ENCODE measurements at places on chromosomes 5 and 9. TPM values are rescaled to one million over a fixed set of nuclear protein-coding genes. Genes with fewer than 3 reads are reported as not detected.

TNIP1 gene
- 213 TPM for total RNA-seq

PFN3 gene
- total RNA-seq: not detected

HSD17B3 gene
- not detected for total RNA-seq

SNCAIP gene
- total RNA-seq: not detected

GRCh38 chr9:137678202-137678601 is 59.4 kb downstream of the EHMT1 start:
- DNase-seq: no peak

DNA sequence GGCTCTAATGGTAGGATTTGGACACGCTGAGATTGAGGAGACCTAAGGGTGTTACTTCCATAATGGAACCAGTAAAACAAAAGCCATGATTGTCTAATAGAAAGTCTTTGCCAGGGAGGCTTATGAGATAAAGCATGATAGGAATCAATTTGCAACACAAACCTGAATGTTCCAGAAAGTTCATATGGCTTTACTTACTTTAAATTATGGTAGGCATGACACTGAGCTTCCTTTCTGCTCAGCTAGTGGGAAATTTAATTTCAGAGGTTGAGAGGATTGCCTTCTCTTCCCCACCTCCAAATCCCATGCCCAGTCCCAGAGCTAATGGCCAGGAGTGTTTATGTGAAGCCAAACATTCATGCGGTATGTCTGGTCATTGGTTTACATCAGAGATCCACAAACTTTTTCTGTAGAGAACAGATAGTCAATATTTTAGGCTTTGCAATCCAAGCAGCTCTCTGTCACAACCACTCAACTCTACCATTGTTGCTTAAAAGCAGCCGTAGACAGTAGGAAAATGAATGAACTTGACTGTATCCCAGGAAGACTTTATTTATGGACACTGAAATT is 114.5 kb downstream of the UGCG start:
- no peak for DNase-seq

Data from myocyte (in vitro differentiated cells).